ENCODE measurements at places on chromosomes 5 and 9. TPM values are rescaled to one million over a fixed set of nuclear protein-coding genes. Genes with fewer than 3 reads are reported as not detected.

DNA sequence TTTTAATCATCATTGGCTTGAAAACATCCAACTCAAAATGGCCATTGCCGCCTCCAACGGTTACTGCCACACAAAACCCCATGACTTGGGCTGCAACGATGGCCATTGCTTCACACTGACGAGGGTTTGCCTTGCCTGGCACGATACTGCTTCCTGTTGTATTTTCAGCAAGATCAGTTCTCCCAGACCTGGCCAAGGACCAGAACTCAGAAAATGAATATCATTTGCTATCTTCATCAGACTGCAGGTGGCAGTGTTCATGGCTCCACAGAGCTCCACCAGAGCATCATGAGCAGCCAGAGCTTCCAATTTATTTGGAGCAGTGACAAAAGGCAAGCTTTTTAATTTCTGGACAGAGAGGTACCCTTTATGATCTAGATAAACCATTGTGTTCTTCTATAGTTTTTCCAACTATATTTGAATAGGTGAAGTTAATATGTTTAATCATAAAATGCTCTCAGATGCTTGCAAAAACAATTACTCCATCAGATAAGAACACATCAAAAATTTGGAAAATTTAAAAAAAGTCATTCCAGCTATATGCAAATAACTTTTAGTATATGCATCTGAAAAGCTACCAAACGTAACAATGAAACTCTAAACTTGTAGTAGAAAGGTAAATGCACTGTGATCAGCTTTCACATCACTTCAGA is 10.4 kb downstream of the AMACR start:
- peak; percentile 28 for DNase-seq

DNA sequence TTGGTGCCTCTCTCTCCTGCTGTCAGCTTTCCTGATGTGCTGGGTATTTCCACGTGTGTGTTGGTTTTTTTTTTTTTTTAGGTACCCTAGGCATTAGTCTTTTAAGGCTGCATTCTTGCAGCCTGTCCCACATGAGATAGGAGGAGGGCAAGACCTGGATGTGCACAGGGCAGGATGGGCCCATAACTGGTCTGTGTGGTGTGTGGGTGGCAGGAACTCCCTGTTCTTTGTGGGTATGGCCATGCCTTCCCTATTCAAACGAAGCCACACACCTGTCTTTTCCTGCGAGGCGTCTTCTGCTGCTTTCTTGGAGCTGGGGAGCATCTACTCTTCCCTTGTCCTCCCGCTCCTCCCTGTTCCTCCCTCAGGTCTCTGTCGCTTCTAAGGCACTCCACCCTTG is 6.8 kb downstream of the SYK start:
- no peak for DNase-seq

DNA sequence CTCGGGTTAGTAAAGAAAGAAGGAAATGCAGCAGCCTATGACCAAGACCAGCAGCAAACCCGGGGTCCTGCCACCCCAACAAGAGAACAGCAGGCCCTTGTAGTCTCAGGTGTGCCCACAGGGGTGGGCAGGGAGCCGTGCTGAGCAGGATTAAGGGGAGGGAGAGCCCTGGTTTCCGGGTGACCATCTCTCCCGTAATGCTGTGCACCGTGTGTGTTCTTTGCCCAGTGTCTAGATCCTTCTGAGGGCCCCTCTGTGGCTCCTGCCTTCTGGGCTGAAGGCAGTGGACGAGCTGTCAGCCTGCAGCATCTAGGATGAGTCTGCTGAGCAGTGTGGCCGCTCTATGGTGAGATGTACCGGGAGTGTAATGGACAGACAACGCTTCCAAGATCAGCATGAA is 12.7 kb upstream of the PLEKHG4B start:
- no peak for DNase-seq

DNA sequence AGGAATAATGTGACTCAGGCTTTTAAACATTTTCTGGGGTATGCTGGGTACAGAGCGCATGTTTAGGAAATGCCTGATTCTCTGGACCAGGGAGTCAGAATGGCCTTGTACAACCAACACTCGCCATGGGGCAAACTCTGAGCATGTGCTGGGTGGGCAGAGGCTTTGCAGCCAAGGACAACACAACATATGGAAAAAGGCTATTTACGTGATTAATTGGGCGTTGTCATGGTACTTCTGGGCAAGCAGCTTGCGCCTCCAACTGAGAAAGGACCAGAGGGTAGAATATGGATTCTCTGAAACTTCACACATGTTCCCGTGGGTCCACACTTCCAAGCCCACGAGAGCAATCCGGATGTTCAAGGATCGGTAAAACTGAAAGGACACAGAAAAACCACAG is 49.1 kb downstream of the NIPAL4 start:
- no peak for DNase-seq

- DNase-seq: peak; percentile 11
These were observed 49.8 kb downstream of the FEM1C start for GRCh38 chr5:115494570-115495289.

GRCh38 chr5:177154003-177154643 is 20.6 kb downstream of the NSD1 start:
- DNase-seq: no peak

The APC gene
- total RNA-seq: 423 TPM

The SOHLH1 gene
- not detected for total RNA-seq

Data from occipital lobe (tissue), 3 donors.